ENCODE measurements at places on chromosomes 12 and 14.
A peak's percentile ranks its signal among the peaks of the same experiment; 100 is the strongest.

DNA sequence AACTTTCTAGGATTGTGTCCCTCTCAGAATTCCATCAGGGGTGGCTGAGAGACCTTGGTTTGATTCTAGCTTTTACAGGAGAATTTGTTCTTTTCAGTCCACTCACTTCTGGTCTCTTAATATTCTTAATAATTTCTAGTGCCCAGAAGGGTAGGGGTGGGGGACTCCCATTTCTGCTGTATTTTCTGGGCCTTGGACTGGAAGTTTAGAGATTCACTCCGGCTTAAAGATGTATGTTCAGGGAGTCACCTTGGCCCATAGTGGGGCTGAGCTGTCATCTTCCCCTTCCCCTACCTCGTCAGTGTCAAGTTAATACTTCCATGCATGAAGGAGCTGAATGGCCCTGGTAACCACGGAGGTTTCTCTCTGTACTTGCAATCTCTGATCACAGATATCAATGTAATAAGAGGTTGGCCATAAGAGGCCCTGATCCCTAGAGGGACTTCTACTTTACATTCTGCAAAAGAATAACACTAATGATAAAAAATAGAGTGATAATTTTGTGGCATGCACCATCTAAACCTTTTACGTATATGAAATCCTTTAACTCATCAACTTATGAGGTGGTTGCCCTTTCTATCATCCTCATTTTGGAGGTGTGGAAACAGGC, 6.7 kb downstream of the KRT81 start:
- no peak for DNase-seq

GRCh38 chr14:76698631-76699030, 62.6 kb upstream of the VASH1 start:
- DNase-seq, result no peak

DNA sequence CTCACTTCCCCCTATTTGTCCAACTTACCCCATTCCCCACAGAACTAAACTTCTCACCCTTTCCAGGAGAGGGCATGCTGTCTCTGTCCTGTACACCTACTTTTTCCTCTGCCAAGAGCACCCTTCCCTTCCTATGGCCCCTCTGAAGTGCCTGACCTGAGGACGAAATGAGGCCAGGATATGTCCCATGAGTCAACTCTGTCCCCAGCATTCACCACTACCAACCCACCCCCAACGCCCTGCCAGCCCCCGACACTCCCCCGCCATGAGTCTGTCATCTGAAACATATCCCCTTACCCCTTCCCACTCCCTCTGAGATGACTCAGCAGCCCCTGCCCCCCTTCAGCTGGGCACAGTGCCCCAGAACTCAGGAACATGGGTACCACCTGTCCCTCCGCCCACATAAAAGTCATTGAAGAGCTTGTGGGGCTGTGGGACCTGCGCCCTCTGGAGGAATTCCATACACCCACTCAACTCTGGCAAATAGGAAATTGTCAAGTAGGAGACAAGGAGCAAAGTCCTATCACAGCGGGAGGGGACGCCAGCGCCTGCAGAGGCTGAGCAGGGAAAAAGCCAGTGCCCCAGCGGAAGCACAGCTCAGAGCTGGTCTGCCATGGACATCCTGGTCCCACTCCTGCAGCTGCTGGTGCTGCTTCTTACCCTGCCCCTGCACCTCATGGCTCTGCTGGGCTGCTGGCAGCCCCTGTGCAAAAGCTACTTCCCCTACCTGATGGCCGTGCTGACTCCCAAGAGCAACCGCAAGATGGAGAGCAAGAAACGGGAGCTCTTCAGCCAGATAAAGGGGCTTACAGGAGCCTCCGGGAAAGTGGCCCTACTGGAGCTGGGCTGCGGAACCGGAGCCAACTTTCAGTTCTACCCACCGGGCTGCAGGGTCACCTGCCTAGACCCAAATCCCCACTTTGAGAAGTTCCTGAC, 26.3 kb downstream of the ITGA7 start:
- DNase-seq, result peak; percentile 67

GRCh38 chr12:64944966-64945365, 120.5 kb downstream of the TBC1D30 start:
- DNase-seq, result no peak

DNA sequence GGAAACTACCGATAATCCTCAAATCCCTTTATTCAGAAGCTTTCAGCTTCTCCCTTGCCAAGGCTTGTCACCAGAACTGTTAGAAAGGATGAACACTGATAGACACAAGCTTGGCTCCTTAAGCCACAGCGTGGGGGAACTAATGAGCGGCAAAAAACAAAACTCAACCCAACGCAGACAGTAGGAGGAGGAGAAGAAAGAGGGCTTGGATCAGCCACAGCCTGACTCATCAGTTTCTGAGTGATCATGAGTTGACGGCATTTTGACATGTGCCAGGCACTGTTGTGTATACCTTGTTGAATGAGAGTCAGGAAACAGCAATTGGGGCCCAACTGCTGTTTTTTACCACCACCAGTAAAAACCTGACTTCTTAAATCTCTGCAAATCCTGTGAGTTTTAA, 23.7 kb downstream of the PLXNC1 start:
- no peak for DNase-seq

DNA sequence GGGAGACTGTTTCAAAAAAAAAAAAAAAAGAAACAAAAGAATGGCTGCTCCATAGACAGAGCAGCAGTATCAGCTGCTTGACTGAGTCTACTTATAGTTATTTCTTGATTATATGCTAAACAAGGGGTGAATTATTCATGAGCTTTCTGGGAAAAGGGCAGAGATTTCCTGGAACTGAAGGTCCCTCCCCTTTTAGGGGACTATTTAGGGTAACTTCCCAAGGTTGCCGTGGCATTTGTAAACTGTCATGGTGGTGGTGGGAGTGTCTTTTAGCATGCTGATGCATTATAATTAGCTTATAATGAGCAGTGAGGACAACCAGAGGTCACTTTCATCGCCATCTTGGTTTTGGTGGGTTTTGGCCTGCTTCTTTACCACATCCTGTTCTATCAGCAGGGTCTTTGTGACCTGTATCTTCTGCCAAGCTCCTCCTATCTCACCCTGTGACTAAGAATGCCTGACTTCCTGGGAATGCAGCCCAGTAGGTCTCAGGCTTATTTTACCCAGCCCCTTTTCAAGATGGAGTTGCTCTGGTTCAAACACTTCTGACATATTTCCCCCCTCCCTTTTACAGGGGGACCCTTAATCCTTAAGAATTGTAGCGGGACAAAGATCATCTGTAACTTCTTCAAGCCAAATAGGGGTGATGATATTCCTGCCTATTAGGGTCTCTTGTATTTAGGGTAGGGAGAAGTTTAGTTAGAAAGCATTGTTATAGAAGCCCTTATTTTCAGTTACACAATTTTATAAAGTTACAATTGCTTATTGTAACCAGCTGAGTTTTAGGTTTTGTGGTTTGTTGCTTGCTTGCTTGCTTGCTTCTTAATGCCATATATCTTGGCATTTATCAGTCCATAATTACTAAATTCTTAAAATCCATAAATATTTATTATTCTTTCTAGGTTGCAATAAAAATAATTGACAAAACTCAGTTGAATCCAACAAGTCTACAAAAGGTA, 42.5 kb downstream of the MARK3 start:
- no peak for DNase-seq

DNA sequence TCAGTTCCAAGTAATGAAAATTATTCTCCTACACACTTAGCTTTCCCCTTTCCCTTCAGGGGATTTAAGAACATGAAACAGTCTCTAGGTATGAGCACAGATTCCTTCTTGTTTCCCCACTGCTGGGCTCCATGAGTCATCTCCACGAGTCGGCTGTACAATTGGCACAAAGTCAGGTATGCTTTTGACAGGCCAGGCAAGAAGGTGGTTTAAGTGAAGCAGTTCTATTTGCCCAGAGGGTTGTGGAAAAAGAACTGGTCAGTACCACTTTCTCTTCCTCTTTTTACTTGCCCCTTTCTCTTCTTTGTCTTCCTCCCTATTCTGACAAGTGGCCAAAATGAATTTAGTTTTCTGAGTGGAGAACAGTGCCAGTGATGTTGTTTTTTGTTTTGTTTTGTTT, 16.3 kb downstream of the DYNC1H1 start:
- no peak for DNase-seq

DNA sequence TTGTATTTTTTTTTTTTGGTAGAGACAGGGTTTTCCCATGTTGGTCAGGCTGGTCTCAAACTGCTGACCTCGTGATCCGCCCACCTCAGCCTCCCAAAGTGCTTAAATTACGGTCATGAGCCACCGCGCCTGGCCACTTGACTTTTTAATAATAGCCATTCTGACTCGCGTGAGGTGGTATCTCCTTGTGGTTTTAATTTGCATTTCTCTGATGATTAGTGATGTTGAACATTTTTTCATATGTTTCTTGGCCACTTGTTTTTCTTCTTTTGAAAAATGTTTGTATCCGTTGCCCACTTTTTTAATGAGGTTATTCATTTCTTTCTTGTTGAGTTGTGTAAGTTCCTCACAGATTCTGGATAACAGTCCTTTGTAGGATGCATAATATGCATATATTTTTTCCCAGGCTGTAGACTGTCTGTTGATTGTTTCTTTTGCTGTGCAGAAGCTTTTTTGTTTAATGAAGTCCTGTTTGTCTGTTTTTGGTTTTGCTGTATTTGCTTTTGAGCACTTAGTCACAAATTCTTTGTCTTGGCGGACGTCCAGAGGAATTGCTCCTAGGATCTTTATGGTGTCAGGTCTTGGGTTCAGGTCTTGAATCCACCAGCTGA, 10.3 kb upstream of the PGAM5 start:
- no peak for DNase-seq

DNA sequence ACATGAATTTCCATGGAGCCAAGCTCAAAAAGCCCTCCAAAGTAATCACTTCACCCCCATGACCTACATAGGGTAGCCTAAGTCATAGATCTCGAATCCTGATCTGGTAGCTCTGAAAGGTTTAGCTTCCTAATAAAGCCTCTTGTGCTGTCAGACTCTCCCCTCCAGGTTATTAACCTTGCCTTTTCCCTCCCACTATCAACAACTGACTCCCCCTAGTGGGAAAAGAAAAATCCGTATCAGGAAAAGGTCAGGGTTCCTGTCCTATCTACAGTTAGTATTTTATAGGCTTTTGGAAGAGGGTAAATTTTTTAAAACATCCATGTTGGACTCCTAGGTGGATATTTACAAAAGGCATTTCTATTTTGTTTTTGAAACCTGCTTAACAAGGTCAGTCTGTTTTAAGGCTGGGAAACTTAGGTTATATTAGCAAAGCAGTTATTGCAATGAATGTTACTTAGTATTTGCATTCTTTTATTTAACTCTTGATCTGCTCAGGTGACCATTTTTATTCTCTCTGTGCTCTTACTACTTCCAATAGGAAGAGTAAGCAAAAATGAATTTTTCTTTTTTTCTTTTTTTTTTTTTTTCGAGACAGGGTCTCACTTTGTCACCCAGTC, 8.0 kb downstream of the YY1 start:
- DNase-seq, result peak; percentile 54

GRCh38 chr12:52041695-52042123, 9.5 kb upstream of the NR4A1 start:
- no peak for DNase-seq

GRCh38 chr14:22648506-22648905, 4.4 kb upstream of the OR6J1 start:
- DNase-seq, result no peak

DNA sequence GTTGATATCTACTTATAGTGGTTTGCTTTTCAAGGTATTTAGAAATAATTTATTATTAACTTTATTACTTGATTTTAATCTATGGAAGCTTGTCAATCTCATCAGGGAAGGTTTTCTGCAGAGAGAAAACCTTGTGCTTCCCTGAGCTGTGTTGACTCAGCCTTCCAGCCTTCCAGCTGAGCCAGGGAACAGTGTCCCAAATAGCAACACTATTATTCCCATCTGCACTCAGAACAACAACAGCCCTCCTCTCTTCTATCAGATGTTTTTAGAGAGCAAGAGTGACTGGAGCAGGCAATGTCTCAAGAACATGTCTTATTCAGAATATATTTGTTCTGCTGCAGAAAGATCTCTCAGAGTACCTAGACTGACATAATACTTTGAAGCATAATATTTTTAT, 389.9 kb upstream of the GARIN6 start:
- DNase-seq, result no peak

DNA sequence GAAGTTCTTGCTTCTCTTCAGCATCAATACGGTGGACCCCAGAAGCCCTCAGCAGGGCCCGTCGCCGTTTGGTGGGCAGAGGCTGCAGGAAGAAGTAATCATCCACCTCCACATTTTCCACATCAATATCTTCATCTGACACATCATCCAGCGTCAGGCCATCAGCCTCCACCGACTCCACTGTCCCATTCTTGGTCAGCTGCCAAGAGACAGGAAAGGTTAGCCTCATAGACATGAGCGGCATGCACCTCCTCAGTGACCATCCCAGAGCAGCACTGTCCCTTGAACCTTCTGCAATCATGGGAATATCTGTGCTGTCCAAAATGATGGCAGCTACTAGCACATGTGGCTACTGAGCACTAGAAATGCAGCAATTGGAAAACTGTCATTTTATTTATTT, 15.6 kb downstream of the CSRNP2 start:
- DNase-seq, result no peak

DNA sequence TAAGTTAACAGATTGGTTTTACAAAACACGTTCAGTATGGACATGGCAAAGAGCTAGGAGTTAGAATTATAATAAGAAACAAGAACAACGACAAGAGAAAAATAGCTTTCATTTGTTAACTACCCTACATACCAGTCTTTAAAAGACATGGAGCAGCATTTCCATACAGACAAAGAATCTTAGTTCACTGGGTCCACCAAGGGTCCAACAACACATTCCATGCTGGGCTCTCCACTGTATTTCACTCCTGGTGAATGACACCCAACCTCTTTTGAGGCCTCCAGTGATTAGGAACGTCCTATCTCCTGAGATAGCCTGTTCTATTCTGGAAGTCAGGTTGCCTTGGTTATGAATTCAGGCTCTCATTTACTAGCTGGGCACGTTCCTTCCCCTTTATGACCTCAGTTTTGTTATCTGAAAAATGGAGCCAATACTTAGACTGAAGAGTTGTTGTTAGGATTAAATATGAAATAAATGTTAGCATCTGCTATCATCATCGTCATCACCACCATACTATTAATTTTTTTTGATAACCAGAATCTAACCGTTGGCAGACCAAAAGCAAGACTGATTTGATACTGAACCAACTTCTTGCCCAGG, 37.7 kb downstream of the C12orf75 start:
- DNase-seq, result no peak

DNA sequence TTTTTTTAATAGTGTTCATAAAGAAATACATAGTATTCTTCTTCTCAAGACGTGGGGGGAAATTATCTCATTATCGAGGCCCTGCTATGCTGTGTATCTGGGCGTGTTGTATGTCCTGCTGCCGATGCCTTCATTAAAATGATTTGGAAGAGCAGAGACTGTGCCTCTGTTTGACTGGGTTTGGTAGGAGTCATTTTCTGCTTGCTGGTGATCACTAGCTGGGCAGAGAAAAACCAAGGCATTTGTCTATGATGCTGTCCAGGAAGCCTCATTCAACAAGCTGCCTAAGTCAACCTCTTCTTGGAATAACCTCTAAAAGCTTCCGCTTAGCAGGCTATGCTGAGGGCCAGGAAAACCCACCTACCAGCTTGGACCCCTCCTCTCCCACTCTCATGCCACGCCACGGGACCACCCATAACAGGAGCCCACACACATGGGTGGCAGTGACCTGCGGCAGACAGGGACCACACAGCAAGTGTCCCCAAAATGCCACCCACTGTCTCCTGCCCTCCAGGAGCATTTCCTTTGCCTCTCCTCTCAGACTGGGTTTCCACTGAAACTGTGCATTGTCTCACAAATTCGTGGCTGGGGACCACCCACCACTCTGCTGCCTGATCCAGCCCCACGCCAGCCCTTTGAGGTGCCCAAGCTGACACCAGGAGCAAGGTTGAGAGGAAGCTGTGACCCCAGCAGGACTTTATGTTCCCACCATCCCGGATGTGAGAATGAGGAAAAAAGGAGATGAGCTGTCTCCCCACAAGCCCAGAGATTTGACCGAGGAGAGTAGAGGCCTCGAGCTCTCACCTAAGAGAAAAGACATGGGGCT, 36.8 kb downstream of the DAD1 start:
- DNase-seq, result no peak

Data from retina (tissue), 1 donor.